CD4-positive, alpha-beta memory T cell (primary cell): ENCODE measurements at places on chromosomes 1 and 21.

DNA sequence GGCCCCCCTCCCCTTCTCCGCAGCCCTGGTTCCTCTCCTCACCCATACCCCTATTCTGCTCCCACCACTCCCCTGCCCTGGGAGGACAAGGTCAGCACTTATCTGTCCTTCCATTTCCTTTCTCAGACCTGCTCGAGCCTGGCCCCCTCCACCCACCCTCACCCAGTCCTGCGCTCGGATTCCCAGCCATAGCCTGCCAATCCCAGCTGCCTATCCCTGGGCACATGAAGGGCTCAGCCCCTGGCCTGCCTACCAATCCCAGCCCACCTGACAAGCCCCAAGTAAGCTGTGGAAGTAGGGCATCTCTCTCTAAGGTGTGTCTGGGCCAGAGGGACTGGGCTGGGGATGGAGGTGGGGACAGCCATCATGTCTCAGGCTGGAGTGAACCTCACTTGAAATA lies 5.4 kb downstream of the BLACAT1 start:
- no peak for DNase-seq

- no peak for DNase-seq
Measured at GRCh38 chr1:36572142-36572715, 89.5 kb upstream of the CSF3R start.

GRCh38 chr1:3553166-3553939 lies 58.0 kb downstream of the MEGF6 start:
- DNase-seq, result no peak

- DNase-seq, result no peak
Measured at GRCh38 chr1:226376300-226376699, 31.6 kb downstream of the PARP1 start.

GRCh38 chr21:31140025-31140424 lies 101.7 kb upstream of the KRTAP19-8 start:
- DNase-seq, result no peak

- no peak for DNase-seq
Measured at GRCh38 chr1:3049164-3049563, 19.8 kb upstream of the PRDM16 start.

DNA sequence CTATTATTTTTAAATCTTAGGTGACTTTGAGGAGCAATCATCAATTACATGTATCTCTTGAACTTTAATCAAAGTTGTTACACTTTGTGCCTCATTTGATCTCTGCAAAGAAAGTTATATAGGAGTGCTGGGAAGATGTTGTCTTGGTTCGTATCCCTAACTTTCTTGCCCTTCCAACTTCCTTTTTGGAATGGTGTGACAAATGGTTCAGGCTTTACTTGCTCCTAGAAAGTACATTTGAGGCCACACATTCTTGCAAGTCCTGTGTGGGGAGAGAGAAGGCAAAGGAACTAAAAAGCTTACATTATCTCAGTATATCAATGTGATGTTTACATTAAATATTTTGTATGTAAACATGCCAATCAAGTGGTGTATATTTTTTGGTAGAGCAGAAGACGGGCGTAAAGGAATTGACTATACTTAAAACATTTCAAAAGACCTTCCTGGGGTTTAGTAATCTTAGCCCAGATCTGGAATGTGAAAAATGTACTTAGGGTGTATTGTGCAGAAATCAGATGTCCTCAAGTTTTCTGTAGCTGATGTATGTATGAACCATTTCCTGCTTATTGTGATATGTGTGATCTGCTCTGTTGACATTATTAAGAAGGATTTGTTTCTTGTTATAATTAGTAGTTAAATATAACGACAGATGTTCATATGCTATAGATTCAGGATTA lies 59.2 kb downstream of the USP25 start:
- no peak for DNase-seq
